Myometrial cell (primary cell): ENCODE measurements at places on chromosomes 11 and 22. TPM values are rescaled to one million over a fixed set of nuclear protein-coding genes. Genes with fewer than 3 reads are reported as not detected.

The ABTB2 gene
- 1.8 and 4.6 TPM in 2 replicates for total RNA-seq

The P4HA3 gene
- 4.8 and 8.4 TPM in 2 replicates for total RNA-seq

The MRPL40 gene
- total RNA-seq, result 48.4 and 63.7 TPM in 2 replicates

The MUC2 gene
- not detected in 2 replicates for total RNA-seq

The PLAAT3 gene
- 6.6 and 12.2 TPM in 2 replicates for total RNA-seq

The CFAP300 gene
- total RNA-seq, result 12.1 and 12.4 TPM in 2 replicates

The THY1 gene
- total RNA-seq, result 281 and 436 TPM in 2 replicates

The ZP1 gene
- total RNA-seq, result 0.89 TPM in 1 of 2 replicates, not detected in the other

The OR4C5 gene
- total RNA-seq, result not detected in 2 replicates

The MIOX gene
- not detected in 2 replicates for total RNA-seq

The SCN4B gene
- not detected in 2 replicates for total RNA-seq
